ENCODE measurements at places on chromosomes 11 and 22.

- DNase-seq, result no peak
Observed at GRCh38 chr22:20430720-20431510, 6.7 kb downstream of the SCARF2 start.

DNA sequence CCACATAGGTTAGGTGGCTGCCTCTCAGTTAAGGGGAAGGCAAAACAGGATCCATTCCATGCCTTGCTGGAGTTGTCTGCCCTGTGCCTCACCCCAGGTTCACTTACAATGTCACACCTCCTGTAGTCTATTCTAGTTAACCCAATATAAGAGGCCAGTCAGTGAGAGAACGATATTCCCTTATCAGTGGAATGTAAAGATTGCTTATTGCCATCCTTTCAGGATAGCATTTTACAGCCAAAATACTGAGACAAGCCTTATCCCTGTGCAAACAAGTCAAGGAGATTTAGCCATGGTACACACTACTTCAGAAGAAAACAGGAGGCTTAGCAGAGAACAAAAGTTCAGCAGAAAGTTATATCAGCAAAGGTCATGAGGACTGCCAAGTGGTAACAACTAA, 5.5 kb downstream of the CYP2R1 start:
- DNase-seq, result no peak

- DNase-seq, result no peak
Observed at GRCh38 chr11:130560781-130561109, 112.3 kb downstream of the ADAMTS15 start.

- DNase-seq, result no peak
Observed at GRCh38 chr11:110217223-110217877, 79.1 kb downstream of the RDX start.

Data from stimulated activated CD8-positive, alpha-beta memory T cell treated with anti-CD3 and anti-CD28 coated beads, Interleukin-7, amount 100 ng/mL, for 1 hour (primary cell).